Aorta (tissue), 5 donors: ENCODE measurements at places on chromosomes 11 and 22. TPM values are rescaled to one million over a fixed set of nuclear protein-coding genes. Genes with fewer than 3 reads are reported as not detected.
A peak's percentile ranks its signal among the peaks of the same experiment; 100 is the strongest.

- no peaks in the 10 kb centered on the region for H3K36me3 ChIP-seq
- no peak overlapping the region for H3K4me3 ChIP-seq
- H3K27me3 ChIP-seq: no peaks in the 10 kb centered on the region
- DNase-seq: no peak
These were observed 36.7 kb downstream of the PPFIA1 start for GRCh38 chr11:70307176-70307575.

DNA sequence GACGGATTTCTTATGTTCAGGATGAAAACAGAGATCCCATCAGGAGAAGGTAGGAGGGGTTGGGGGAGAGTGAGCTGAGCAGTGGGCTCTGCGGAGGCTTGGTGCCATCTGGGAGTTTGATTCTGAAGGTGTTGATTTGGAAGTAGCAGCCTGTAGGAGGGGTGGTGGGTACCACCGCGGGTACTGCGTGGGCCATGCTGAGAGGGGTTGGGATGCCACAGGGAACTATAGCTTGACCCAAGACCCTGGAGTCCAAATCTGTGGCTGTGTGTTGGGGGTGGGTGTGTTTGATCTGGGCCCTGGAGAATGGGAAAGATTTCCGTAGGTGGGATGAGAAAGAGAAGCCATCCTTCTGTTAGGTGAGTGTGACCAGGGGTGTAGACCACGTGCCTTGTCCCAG, 5.0 kb downstream of the INCENP start:
- DNase-seq: peak; percentile 33
- no peaks in the 10 kb centered on the region for H3K4me1 ChIP-seq
- no peaks in the 10 kb centered on the region for H3K27me3 ChIP-seq

- H3K27ac ChIP-seq: no peak overlapping the region
- DNase-seq: peak; percentile 43
- no peak overlapping the region for H3K4me3 ChIP-seq
- no peaks in the 10 kb centered on the region for H3K4me1 ChIP-seq
- no peaks in the 10 kb centered on the region for H3K27me3 ChIP-seq
These were observed 90.7 kb downstream of the RTL6 start for GRCh38 chr22:44407171-44407986.

DNA sequence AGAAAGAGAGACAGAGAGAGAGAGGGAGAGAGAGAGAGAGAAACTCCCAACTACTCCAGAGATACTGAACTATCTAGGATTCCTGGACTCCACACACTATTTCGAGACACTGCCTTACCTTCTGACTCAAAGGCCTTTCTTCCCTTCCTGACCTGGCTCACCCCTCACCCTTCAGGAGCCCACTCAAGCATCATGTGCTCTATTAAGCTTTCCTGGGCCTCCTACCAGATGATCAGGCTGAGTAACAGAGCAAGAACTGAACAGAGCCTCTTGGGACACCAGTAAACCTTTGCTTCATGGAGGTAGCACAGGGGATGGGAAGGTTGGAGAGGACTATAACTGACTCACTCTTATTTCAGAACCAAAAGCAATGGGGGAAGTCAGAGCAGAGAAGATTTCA, 31.4 kb downstream of the PLEKHA7 start:
- no peak overlapping the region for H3K27ac ChIP-seq
- H3K4me3 ChIP-seq: no peak overlapping the region
- no peaks in the 10 kb centered on the region for H3K27me3 ChIP-seq
- no peak for DNase-seq
- no peaks in the 10 kb centered on the region for H3K4me1 ChIP-seq

DNA sequence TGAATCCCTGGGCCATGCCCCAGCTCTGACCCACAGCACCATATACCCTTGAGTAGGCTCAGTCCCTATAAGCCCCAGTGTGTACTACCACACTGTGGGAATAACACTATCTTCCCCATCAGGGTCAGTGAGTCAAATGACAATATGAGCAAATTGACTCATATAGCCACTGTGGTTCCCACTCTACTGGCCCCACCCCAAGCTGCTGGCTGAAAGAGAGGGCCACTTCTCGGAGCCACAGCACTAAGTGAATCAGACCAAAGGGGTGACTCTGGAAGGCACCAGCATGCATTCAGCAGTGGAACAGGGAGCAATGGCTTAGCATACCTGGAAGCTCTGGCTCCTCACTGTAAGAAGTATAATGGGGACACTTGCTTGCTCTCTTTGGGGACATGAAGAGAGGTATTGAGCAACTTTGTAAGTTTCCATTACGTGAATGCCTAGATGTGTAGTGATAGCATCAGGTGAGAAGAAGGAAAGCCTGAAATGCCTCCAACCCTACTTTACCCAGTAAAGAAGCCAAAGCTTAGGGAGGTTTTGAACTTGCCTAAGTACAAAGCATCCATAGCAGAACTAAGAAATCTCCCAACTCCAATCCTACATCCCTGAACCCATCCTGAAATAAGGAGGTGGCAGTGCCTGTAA, 13.5 kb downstream of the CD59 start:
- H3K27ac ChIP-seq: no peak overlapping the region
- H3K4me3 ChIP-seq: no peak overlapping the region
- H3K36me3 ChIP-seq: peaks cover 8% of the 10 kb centered on the region
- peaks cover 2% of the 10 kb centered on the region for H3K4me1 ChIP-seq
- peak; percentile 83 for DNase-seq
- H3K27me3 ChIP-seq: no peaks in the 10 kb centered on the region

DNA sequence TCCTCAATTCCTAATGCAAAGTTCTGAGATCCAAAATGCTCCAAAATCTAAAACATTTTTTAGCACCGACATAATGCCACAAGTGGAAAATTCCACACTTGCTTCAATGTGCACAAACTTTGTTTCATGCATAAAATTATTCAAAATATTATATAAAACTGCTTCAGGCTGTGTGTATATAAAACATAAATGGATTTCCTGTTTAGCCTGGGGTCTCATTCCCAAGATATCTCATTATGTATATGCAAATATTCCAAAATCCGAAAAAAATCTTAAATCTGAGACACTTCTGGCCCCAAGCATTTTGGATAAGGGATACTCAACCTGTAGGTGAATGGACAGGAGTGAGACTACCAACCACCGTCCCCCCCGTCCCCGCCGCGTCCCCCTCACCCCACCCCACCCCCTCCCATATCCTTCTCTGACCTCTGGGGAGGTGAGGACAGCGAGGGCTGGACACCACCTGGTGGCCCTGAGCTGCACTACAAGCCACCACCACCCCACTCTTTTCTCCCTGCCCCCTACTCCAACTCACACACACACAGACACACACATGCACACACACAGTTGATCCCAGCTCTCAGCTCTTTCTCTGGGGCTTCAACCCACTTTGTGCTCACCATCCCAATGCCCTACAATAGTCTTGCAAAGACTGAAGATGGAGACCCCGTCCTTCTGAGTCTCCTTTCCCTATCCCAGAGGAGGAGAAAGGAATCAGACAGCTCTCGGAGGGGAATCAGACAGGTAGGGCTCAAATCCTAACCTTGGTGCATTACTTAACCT, 101.0 kb downstream of the PDE2A start:
- H3K36me3 ChIP-seq: no peaks in the 10 kb centered on the region
- no peaks in the 10 kb centered on the region for H3K27me3 ChIP-seq
- no peak overlapping the region for H3K27ac ChIP-seq

- H3K4me3 ChIP-seq: no peak overlapping the region
- peaks cover 8% of the 10 kb centered on the region for H3K36me3 ChIP-seq
- no peak overlapping the region for H3K27ac ChIP-seq
- H3K4me1 ChIP-seq: no peaks in the 10 kb centered on the region
- no peak for DNase-seq
These were observed 11.7 kb downstream of the PHRF1 start for GRCh38 chr11:587978-588380.

GRCh38 chr22:27930331-27931060, 11.4 kb upstream of the PITPNB start:
- DNase-seq: no peak
- H3K27me3 ChIP-seq: no peaks in the 10 kb centered on the region
- no peak overlapping the region for H3K27ac ChIP-seq
- no peaks in the 10 kb centered on the region for H3K36me3 ChIP-seq
- no peak overlapping the region for H3K4me3 ChIP-seq

GRCh38 chr22:48761546-48761945, 1066.1 kb downstream of the BRD1 start:
- no peaks in the 10 kb centered on the region for H3K4me1 ChIP-seq
- peak; percentile 54 for DNase-seq
- H3K4me3 ChIP-seq: no peak overlapping the region
- no peaks in the 10 kb centered on the region for H3K27me3 ChIP-seq

DNA sequence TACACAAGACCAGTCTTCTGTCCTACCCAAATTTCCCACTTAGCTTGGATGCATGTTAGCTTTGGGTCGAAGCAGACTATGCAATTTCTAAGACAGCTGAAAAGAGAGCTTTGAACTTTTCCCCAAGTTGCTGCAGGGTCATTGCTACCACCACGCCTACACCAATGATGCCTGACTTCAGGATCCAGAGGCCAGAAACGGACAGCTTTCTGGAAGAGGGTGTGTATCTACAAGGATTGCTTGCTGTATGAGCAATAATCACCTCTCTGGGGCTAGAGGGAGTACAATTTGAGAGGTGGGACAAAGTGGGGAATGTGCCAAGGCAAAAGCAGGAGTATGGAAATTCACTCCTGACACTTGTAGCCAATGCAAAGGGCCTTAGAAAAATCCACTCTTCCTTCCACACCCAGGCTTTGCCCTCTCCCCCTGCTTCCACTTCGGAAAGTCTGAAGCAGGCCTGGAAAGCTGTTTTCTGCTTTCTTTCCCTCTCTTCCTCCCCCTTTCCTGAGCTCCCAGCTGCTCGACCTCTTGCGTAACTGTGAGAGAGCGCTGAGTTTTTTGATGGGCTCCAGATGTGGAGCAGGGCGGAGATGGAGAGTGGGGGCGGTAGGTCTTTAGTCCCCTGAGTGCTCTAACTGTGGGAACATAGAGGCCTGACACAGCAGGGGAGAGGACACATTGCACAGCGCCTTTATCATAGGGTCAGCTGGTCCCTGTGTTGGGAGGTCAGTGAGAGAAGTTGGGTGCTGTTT, 2.1 kb upstream of the PHLDB1 start:
- H3K36me3 ChIP-seq: no peaks in the 10 kb centered on the region
- peak overlapping the region; percentile 84 for H3K27ac ChIP-seq
- H3K4me3 ChIP-seq: no peak overlapping the region
- H3K27me3 ChIP-seq: no peaks in the 10 kb centered on the region
- DNase-seq: peak; percentile 82

DNA sequence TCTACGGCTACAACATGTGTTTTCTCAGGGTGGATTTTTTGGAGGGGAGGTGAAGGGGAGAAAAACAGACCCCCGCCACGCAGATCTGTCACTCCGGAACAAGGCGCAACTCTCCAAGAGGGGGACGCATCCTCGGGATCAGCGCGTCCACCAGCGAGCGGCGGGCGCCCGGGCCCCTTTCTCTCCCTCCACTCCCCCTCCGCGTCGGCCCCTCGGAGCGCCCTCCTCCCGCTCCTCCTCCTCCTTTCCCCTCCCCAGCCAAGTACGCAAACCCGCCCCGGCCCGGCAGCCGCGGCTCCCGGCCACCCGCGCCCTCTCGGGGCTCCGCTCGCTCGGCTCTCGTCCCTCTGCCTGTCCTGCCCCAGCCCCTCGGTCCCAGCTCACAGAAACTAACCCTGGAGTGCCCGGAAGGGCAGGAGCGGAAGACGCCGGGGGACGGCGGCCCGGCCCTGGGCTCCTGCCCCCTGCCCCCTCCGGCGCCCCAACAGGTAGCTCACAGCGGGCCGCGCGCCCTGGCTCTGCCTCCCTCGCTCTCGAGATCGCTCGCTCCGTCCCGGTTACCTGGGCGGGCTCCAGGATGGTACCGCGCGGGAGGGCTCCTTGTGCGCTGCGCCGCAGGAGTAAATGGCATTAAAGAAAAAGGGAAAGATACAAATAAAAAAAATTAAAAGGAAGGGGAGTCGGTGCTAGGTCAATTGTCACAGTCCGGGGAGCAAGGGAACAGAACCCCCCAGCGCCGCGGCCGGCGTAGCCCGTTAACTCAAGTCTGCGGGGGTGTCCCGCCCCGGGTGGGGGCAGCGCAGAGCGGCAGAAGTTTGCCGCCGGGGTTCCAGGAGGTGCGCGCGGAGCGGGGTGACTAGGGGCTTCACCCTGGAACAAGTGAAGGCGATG, 131.4 kb upstream of the C11orf58 start:
- H3K27me3 ChIP-seq: peaks cover 2% of the 10 kb centered on the region
- DNase-seq: peak; percentile 81
- peak overlapping the region; percentile 14 for H3K4me3 ChIP-seq
- H3K4me1 ChIP-seq: no peaks in the 10 kb centered on the region
- H3K36me3 ChIP-seq: no peaks in the 10 kb centered on the region

Gene TRIM48
- total RNA-seq: not detected

Gene C11orf97
- not detected for total RNA-seq

Gene SLC35F2
- 12.1 TPM for total RNA-seq

Gene DERL3
- 3.9 TPM for total RNA-seq

Gene PLEKHA7
- total RNA-seq: 17.1 TPM

Gene SDHD
- 65.2 TPM for total RNA-seq

Gene ZPR1
- total RNA-seq: 31.5 TPM

Gene FAM118A
- total RNA-seq: 59.2 TPM

Gene SYNGR1
- 5.1 TPM for total RNA-seq

Gene RAG1
- total RNA-seq: 0.96 TPM

Gene CARD18
- not detected for total RNA-seq

Gene DHCR7
- total RNA-seq: 27.8 TPM

Gene PANX3
- total RNA-seq: not detected

Gene C11orf16
- not detected for total RNA-seq

Gene CRYBA4
- total RNA-seq: not detected

Gene FOLH1
- total RNA-seq: 1.6 TPM
